T-helper 9 cell (primary cell): ENCODE measurements at places on chromosomes 2 and 18.

- DNase-seq, result no peak
Observed at GRCh38 chr2:103809941-103810441, 1043.9 kb upstream of the POU3F3 start.

GRCh38 chr2:119545754-119546446, 1.7 kb downstream of the CFAP221 start:
- DNase-seq, result no peak

- no peak for DNase-seq
Observed at GRCh38 chr2:171406044-171406443, 27.7 kb downstream of the METTL8 start.

DNA sequence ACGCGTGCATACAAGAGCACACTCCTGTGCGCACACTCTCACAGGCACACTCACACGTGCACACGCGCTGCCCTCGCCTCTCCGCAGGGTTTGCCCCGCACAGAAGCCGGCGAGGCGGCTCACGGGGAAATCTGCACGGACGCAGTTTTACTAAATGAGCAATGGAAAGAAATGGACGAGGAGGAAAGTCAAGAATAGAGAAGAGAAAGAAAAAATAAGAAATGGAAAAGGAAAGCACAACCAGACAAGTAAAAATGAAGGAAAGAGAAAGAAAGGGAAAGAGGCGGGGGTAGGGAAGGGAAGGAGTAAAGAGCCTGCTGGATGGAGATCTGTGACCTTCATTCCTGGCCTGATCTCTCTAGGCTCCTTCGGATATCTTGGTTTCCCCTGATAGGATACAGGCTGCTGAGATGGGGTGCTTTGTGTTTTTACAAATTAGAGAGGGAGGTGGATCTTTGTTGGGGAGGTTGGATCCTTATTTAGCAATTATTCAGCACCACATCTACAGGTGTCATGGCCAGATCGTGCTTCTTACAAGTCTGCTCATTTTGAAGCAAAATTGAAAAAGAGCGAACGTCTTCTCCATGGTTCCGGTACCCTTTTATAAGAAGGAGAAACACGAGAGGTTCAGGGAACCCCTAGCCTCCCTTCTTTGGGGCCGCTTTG, 693 bp upstream of the LRP2 start:
- DNase-seq, result no peak

GRCh38 chr2:128341621-128342020, 23.0 kb upstream of the HS6ST1 start:
- no peak for DNase-seq

DNA sequence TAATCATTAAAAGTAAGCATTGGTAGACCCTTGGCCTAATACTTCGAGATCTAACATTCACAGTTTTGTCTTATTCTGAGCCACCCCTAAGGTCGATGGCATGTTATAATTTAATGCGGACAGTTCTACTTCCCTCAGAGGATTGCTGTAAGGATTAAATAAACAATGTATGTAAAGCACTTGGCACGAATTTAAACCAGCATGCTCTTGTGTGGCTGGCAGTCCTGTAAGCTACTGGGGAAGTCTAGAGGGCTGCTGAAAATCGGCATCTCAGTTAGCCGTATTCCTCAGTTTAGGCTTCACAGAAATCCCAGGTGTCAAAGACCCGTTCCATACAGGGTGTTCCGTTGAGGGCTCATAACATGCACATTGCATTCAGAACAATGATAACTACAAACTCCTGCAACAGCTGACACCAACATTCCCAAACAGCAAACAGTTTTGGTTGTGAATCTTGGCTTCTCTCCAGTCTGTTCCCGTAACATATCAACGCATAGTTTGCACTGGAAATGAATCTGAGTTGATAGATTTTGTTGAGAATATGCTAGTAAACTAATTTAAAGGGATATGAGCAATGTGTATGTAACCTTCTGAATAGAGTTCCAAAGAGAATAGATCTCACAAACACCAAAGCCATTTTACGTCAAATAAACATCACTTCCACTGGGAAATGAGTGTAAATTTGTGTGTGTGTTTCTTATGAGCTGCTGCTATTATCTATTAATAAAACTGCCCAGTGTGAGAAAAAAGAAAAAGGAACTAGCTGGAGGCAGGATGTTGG, 52.2 kb upstream of the ACKR3 start:
- no peak for DNase-seq

DNA sequence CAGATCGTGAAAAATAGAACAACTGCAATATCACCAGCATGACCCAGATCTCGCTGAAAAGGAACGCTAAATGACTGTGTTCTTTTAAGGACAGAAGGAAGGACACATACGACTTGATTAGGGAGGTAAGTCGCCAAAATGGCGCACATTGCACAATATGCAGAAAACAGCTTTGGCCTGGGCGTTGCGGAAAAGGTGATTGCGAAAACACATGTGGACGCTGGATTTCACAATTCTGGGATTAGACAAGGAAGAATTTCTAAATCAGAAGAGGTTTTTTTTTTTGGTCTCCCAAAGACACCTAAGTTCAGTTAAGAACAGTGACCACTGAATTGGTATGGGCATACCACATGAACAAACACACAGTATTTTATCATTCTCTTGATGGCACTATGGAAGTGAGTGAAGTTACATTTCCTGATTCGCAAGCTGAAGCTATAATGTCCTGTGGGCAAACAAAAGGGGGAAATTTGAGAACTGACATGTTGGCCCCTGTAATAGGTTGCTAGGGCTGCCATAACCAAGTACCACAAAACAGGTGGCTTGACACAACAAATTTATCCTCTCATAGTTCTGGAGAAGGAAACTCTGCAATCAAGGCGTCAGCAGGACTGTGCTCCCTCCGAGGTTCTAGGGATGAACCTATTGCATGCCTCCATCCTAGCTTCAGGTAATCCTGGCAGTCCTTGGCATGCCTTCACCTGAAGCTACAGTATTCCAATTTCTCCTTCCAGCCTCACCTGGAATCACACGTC, 25.8 kb upstream of the ERICH2 start:
- no peak for DNase-seq

DNA sequence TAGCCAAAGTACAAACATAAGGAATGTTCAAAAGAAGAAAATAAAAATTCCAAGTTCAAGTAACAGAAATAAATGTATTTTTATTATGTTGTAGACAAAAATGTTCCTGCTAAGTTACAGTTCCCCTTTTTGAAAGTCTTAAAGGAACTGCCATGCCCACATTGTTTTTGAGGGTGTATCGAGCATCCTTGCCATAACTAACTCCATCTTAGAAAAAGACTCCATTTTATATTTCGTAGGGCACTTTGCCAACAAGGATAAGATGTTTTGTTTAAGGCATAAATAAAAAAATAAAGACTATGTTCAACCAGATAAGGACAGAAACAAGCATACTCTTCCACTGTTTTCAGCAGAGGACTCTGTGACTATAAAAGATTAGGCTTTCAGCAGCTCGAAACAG, 67.3 kb downstream of the TMEM237 start:
- no peak for DNase-seq

DNA sequence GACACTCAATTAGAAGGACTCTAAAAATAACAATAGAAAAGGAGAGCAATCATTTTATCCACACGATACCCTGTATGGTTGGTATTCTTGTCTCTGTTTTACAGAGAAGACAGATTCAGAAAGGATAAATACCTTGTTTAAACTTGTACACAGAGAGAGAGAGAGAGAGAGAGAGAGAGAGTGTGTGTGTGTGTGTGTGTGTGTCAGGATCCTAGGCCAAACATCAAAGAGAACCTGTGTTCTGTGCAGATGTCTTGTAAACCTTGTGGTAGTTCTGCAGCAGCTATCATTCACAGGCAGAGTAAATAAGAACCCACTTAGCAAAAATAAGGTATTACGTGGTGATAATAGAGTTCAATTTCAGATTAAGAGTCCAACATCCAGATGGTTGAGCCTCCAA, 4.3 kb upstream of the CRIM1 start:
- DNase-seq, result no peak

GRCh38 chr2:150480241-150480640, 7.2 kb downstream of the RND3 start:
- no peak for DNase-seq

GRCh38 chr2:7034303-7034702, 117.1 kb downstream of the RNF144A start:
- DNase-seq, result no peak

- DNase-seq, result no peak
Observed at GRCh38 chr2:241193271-241193670, 4.8 kb downstream of the ANO7 start.

DNA sequence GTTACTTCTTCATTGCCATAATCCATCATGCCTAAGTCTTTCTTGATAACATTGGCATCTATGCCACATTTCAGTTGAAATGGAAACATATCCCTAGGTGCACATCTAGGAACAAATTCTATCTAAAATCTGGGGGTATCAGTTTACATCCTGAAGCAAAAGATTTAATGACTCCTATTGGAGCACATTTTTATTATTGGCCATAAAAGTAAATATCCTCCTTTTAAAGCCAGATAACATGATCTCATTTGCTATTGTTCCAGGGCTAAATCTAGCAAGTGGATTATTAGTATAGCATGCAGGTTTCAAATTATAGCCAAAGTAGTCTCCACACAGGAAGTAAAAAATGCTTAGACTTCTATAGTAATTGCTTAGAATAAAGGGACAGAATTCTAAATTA, 193.2 kb downstream of the CDH2 start:
- DNase-seq, result no peak

DNA sequence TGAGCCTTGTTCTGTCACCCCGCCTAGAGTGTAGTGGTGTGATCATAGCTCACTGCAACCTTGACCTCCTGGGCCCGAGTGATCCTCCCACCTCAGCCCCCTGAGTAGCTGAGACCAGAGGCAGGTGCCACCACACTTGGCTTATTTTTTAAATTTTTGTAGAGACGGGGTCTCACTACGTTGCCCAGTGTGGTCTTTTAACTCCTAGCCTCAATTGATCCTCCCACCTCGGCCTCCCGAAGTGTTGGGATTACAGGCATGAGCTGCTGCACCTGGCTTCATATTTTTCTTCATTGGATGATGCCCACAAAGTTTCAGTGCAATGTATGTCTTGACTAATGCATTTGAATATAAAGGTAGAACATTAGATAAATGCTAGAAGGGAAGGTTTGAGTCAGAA, 120.8 kb downstream of the FMNL2 start:
- DNase-seq, result no peak

DNA sequence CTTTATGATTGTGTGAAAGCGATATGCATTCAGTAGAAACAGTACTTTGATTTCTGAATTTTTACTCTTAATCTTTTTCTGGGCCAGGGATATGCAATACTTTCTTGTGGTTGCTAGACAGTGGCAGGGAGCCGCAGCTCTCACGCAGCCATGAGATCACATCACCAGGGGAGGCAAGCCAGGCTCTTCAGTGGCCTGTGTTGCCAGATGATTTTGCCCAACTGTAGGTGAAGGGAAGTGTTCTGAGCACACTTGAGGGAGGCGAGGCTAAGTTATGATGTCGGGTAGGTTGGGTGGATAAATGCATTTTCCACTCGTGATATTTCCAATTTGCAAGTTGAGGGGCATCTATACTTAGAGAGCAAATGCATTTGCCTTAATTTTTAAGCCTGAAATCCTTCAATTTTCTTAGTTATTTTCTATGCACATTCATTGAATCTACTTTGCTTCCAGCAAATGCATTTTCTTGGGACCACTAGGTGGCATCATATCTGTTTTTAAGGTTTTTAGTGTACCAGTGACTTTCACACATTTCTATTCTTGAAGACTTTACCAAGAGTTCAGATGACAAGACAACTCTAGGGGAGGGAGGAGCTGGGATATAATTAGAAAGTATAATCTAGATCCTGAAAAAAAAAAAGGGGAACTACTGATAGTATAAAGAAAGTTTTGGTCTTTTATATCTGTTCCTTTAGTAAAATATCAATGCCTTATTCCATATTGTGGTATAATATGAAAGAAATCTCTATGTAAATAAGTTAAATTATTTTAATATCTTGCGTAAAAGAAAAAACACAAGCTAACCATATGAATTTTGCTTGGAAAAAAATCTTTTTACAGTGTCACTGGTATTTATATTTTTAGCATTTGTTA, 643.3 kb downstream of the SOCS6 start:
- DNase-seq, result no peak
